ENCODE measurements at places on chromosomes 7 and 10.

DNA sequence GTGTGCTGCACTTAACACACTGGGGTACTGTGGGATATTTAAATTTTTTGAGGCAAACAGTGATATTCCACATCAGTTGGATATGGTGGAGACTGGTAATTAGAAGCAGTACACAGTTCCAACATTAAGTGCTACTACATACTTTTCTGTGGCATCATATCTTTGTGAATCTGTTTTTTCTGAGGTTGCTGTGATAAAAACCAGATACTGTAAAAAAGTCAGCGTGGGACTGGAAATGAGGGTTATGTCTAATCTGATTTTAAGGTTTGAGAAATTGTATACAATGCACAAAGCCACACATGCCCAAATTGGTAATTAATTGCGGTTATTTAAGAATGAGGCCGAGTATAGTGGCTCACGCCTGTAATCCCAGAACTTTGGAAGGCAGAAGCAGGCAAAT, 41.2 kb downstream of the TBC1D12 start:
- DNase-seq: no peak

DNA sequence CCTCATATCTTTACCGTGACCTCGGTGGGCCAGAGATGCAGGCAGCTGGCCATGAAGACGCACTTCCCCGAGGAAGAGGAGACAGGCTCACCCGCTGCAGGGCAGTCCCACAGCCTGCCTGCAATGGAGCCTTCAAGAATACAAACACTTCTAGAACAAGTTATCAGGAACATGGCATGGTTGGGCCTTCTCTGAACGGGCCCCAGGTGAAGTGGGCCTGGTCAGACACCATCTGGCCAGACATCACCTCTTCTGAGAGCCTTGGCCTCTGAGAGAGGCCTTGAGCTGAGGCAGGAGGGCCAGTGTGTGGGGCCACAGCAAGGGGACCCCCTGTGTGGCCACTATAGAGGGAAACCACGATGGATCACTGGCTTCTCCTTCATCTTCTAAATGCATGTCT, 112.4 kb upstream of the GDF10 start:
- no peak for DNase-seq

DNA sequence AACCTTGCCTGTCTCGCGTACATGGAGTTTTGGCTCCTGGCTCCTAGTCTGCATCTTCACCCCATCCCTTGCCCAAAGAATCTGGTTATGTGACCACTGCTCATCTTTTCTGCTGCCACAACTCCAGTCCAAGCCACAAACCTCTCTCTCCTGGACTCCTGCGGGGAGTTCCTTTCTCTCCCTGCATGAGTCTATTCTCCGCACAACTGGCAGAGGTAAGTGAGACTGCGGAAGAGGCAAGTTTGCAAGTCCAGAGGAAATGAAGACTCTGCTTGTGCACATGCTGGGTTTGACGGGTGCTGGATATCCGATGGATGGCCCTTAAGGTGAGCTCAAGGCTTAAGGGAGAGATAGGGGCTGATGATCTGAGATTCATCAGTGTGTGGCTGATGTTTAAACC, 61.0 kb downstream of the TRUB1 start:
- DNase-seq: no peak

DNA sequence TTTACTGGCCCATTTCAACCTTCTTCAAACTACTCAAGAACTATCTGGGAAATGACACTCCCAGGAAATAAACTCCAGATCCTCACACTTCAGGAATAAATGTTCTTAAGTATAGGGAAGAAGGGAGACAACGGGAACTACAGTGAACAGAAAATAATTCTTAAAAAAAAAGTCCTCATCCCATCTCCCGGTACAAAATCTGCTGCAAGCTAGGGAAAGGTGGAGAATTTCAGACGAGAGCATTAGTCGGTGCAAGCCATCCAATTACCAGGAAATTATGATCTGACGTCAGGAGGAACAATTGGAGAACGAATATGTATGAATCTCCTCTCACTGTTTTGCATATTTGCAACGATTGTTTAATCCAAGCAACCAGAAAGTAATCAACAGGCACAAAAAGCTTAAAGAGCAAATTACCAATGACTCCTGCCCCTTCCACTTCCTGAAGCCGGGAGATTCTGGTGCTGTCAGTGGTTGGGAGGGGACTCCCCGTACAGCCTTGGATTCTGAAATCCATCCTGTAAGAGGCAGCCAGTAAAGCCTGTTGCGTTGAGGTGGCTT, 15.1 kb upstream of the GATA3 start:
- no peak for DNase-seq

- no peak for DNase-seq
Measured at GRCh38 chr7:25121599-25121998, 3.5 kb downstream of the CYCS start.

DNA sequence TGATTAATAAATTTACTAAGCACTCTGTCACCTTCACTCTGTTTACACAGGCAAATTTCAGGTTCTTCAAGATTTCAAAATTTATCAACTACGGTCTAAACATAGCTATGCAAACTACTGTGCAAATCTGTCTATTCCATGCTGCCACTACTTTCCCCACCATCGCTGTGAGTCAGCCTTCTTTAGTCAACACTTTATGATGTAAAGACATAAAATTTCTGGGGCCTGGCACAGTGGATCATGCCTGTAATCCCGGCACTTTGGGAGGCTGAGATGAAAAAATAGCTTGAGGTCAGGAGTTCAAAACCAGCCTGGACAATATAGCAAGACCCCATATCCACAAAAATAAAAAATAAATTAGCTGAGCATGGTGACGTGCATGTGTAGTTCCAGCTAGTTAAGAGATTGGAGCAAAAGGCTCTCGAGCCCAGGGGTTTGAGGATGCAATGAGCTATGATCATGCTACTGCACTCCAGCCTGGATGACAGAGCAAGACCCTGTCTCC, 42.6 kb downstream of the CNOT4 start:
- DNase-seq: no peak

DNA sequence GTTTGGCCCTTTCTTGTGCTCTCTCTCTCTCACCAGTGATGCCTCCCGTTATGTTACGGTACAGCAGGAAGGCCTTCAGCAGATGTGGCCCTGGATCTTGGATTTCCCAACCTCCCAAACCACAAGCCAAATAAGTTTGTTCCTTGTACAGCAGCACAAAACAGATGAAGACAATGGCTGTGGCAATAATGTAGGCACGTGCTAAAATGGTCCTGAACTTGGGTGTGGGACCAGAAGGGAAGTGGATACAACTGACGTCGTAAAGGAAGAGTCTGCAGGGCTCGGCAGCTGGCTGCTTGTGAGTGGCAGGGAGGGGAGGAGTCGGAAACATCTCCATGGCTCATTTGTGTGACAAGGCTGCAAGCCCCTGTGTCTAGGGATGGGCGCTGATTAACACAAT, 26.8 kb downstream of the PROSER2 start:
- no peak for DNase-seq
